ENCODE measurements at places on chromosomes 4 and X. TPM values are rescaled to one million over a fixed set of nuclear protein-coding genes. Genes with fewer than 3 reads are reported as not detected.

PAGE5 gene
- total RNA-seq: not detected

JCHAIN gene
- 191 TPM for total RNA-seq

BEX5 gene
- 4.4 TPM for total RNA-seq

CPZ gene
- 6.0 TPM for total RNA-seq

KIAA1210 gene
- total RNA-seq: not detected

DOK7 gene
- 4.0 TPM for total RNA-seq

PAGE2 gene
- total RNA-seq: not detected

DNAAF6 gene
- 2.0 TPM for total RNA-seq

DNA sequence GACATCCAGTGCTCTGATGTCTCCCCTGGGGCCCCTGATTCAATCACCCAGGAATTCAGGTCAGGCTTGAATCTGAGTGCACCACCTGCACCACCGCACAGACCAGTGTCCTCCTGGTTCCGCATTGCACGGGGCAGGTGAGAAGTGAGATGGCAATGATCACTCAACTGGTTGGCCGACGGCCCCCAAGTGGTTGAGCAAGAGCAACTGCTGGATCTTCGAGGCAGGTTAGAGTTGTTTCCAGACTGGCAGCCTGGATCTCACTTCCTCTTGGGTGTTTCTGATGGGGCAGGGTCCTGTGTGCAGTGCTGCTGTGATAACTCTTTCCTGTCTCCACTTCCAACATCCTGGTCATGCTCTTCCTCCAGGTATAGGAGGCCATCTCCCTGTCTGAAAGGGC, 50.4 kb downstream of the C4orf50 start:
- no peaks in the 10 kb centered on the region for H3K36me3 ChIP-seq
- H3K4me1 ChIP-seq: no peaks in the 10 kb centered on the region
- H3K27ac ChIP-seq: no peak overlapping the region
- H3K27me3 ChIP-seq: peaks cover 10% of the 10 kb centered on the region

GRCh38 chr4:147760695-147761094, 28.8 kb downstream of the ARHGAP10 start:
- DNase-seq: no peak
- H3K36me3 ChIP-seq: no peaks in the 10 kb centered on the region
- H3K4me1 ChIP-seq: peaks cover 4% of the 10 kb centered on the region
- H3K27me3 ChIP-seq: no peaks in the 10 kb centered on the region

- no peak overlapping the region for H3K4me3 ChIP-seq
- H3K27ac ChIP-seq: no peak overlapping the region
- H3K27me3 ChIP-seq: no peaks in the 10 kb centered on the region
- no peaks in the 10 kb centered on the region for H3K36me3 ChIP-seq
Observed at GRCh38 chr4:12963291-12963690, 520.8 kb downstream of the RAB28 start.

DNA sequence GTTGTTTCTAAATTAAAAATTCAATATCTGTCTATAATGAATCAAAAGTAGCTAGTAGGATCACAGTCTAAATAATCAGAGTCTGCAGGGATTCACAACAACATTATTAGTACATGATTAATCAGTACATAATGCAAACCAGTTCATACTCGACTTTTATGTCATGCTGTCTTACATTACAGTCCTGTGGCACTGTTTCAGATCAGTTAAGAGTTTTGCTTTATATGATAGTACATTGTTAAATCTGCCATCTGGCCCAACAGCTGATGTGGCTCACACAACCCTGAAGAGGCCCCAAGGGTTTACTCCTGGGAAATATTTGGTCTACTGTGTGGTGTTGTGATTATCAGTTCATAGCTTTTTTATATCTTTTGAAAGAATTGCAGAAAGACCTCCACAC, 247.1 kb upstream of the ETNPPL start:
- H3K4me3 ChIP-seq: no peak overlapping the region
- no peaks in the 10 kb centered on the region for H3K36me3 ChIP-seq
- no peak overlapping the region for H3K27ac ChIP-seq
- H3K4me1 ChIP-seq: no peaks in the 10 kb centered on the region
- no peaks in the 10 kb centered on the region for H3K27me3 ChIP-seq
- no peak for DNase-seq

DNA sequence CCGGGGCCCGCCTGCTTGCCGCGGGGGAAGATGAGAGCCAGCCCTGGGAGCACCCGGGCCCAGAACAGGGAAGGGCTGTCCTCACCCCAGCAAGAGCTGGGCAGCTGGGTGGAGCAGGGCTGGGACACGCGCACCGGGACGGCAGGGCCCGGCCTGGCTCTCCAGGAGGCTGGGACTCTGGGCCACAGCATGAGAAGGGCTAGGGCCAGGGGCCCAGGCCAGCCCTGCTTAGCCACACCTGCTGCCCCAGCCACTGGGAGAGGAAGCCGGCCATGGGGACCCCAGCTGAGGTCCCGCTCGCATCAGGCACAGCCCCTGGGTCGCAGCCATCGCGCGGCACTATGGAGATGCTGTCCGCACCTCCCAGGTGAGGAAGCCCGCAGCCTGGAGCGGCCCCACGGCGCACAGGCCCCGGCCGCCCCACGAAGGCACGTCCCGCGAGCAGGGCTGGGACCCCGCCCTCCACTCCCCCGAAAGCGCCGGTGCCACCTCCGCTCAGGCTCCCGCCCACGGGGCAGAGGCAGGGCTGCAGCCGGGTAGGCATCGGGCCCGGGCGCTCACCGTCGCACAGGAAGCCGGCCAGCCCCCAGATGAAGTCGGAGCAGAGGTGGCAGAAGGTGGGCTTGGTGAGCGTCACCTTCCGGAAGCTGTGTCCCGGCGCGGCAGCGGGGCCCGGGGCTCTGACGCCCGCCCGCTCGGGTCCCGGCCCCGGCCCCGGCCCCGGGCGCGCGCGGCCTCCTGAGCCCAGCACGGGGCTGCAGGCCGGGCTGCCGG, 531 bp downstream of the DGKQ start:
- H3K4me1 ChIP-seq: peaks cover 32% of the 10 kb centered on the region
- peak overlapping the region; percentile 88 for H3K4me3 ChIP-seq
- peak; percentile 72 for DNase-seq
- H3K27me3 ChIP-seq: no peaks in the 10 kb centered on the region
- H3K36me3 ChIP-seq: no peaks in the 10 kb centered on the region

GRCh38 chr4:168651374-168651773, 154.5 kb downstream of the PALLD start:
- no peak overlapping the region for H3K27ac ChIP-seq
- H3K27me3 ChIP-seq: no peaks in the 10 kb centered on the region

DNA sequence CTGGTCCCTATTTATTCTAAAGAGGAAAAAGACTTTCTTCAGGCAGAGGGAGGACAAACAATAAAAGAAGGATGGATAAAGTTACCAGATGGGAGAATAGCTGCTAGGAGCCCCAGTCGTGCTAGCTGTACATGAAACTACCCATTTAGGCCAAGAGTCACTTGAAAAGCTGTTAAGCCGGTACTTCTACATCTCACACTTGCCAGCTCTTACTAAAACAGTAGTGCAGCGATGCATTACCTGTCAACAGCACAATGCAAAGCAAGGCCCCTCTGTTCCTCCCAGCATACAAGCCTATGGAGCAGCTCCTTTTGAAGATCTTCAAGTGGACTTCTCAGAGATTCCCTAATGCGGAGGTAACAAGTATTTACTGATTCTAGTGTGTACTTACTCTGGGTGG, 1138.8 kb downstream of the ARAP2 start:
- no peaks in the 10 kb centered on the region for H3K36me3 ChIP-seq
- H3K4me3 ChIP-seq: no peak overlapping the region
- no peaks in the 10 kb centered on the region for H3K4me1 ChIP-seq
- H3K27me3 ChIP-seq: no peaks in the 10 kb centered on the region
- no peak for DNase-seq

DNA sequence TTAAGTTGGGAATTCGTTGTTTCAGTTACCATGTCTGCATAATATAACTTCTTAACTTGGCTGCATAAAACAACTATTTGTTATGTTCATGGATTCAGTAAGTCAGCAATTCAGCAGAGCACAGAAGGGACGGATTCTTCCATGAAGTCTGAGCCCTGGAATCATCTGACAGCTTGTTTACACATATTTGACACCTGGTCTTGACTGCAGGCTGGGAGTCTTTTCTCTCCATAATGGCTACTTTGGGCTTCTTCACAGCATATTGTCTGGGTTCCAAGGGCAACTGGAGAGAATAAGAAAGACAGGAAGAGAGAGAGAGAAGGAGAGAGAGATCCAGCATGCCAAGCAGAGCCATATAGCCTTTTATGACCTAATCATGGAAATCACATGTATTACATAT, 23.1 kb downstream of the CENPC start:
- peaks cover 17% of the 10 kb centered on the region for H3K36me3 ChIP-seq
- DNase-seq: no peak
- no peak overlapping the region for H3K4me3 ChIP-seq
- no peaks in the 10 kb centered on the region for H3K27me3 ChIP-seq
- no peak overlapping the region for H3K27ac ChIP-seq

DNA sequence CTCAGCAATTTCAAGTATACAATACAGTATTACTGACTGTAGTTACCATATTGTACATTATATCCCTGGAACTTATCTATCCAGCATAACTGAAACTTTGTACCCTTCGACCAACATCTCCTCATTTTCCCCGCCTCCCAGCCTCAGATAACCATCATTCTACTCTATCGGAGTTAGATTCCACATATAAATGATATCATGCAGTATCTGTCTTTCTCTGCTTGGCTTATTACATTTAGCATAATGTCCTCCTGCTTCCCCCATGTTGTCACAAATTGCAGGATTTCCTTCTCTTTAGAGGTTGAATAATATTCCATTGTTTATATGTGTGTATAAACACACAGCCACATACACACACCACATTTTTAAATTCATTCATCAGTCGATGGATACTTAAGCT, 218.1 kb downstream of the MAML3 start:
- H3K27ac ChIP-seq: no peak overlapping the region
- no peaks in the 10 kb centered on the region for H3K27me3 ChIP-seq
- H3K4me1 ChIP-seq: peaks cover 9% of the 10 kb centered on the region
- H3K36me3 ChIP-seq: no peaks in the 10 kb centered on the region
- no peak for DNase-seq

DNA sequence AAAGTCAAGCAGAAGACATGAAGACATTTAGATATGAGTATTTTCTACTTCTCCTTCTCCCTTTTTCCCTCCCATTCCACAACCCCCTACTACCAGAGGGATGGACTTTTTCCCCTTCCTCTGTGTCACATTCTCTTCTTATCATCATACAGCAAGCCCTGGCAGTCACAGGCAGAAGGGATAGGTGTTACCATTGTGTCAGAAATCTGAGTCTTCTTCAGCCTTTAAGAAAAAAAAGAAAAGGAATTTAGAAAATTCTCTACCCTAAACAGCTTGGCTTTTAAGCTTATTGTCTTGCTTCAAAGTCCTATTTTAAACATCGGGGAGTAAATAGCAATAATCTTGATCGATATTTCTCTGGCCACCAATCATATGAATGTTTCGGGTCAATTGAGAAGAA, 30.9 kb upstream of the ADH1C start:
- no peak overlapping the region for H3K4me3 ChIP-seq
- no peak for DNase-seq
- H3K36me3 ChIP-seq: no peaks in the 10 kb centered on the region

Measured in lower lobe of right lung (tissue), 2 donors.